ENCODE measurements at places on chromosomes 11 and 22.

- no peak for DNase-seq
Observed at GRCh38 chr11:59158206-59159068, 13.5 kb upstream of the DTX4 start.

- DNase-seq: no peak
Observed at GRCh38 chr11:18384157-18384641, 10.2 kb upstream of the LDHA start.

GRCh38 chr11:85913513-85913912 is 58.3 kb downstream of the CCDC83 start:
- DNase-seq: no peak

- no peak for DNase-seq
Observed at GRCh38 chr22:30855266-30855665, 113.3 kb downstream of the MORC2 start.

GRCh38 chr11:19680829-19681368 is 31.7 kb upstream of the NAV2 start:
- no peak for DNase-seq

GRCh38 chr11:31646216-31646615 is 136.6 kb downstream of the ELP4 start:
- DNase-seq: no peak

DNA sequence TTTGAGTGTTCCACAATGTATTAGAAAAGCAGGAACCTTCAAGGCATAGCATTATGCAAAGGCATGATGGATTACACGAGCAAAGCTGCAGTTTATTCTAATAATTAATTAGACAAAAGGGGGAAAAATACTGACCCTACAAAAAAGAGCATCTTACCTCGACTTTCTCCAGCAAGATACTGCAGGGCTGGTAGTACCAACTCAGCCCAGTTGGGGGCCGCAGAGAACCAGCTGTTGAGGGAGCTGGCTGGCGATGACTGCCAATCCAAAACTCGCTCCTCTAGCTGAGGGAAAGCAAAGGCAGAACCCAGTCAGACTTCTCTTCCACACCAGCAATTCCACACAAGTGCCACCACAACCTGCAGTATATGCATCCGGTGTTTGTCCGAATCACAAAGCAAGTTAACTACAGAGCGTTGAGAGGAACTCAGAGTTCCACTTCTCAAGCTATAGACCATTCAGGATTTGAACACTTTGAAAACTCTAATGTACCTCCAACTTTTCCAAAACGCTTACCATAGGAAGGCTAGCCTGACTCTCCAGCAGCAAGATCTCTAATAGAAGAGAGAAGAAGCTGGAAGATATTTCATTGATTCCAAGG is 13.7 kb downstream of the NFRKB start:
- DNase-seq: peak; percentile 45

DNA sequence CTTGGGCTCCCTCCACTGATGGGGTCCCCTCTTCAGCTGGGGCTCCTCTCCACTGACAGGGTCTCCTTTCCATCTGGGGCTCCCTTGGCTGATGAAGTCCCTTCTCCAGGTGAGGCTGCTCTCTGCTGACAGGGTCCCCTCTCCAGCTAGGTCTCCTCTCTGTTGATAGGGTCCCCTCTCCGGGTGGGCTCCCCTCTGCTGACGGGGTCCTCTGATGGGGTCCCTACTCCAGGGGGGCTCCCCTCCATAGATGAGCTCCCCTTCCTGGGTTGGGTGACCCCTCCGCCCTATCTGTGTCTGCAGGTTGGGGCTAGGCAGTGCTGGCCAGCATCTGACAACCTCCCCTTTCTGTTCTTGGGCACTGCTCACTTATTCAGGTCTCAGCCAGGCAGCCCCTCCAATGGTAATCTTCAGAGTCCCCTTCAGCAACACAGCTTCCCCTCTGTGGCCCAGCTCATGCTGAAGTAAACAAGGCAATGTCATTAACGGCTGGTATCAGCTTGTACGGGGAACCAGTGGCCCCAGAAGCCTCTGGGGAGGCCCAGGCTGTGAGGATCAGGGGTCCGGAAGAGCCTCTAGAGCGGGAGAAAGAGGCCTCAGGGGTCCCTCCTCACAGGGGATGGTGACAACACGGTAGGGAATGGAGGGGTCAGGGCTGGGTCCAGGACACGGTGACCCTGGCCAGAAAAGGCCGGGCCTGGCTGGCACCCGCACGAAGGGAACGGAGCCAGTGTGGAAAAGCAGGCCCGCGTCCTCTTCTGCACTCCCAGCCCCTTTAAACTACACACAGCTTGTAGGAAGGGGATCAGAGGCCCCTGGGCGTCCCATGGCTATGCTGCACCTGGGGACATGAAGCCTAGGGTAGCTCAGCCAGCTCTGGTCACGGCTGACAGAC is 9.6 kb upstream of the CD81 start:
- no peak for DNase-seq

DNA sequence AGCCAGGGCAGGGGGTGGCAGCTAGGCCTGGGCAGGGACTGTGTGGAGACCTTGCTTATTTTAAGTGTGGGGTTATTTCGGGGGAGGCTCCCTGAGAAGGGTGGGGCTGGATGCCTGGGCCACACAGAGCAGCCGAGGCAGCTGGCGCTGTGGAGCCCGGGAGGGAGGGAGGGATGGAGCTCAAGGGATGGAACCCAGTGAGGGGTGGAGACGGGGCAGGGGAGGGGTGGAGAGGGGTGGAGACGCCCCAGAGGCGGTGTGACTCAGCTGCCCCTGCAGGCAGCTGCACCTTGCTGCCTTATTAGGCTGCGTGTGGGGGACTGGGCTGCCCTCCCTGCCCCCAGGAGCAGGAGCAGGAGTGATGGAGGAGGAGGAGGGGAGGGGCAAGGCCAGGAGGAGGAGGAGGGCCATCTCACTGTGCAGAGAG is 9.8 kb upstream of the TSSC4 start:
- DNase-seq: no peak

DNA sequence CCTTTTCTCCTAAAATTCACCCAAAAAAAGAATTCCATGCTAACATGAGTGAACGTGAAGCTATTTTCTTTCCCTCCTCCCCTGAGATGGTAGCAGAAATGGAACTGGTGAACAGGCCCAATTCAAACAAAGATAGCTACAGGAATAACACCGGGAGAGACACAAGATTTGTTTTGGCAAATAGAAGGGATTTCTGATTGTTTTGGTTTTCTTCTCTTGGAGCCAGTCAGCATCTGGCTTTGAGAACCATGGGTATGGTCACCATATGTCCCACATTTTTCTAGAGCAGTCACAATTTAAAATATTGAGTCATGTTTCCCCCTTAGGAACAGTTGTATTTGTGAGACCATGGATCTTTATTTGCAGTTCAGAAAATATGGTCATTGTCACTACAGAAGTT is 214.1 kb downstream of the FAM76B start:
- no peak for DNase-seq

GRCh38 chr22:20940186-20940651 is 23.0 kb downstream of the CRKL start:
- DNase-seq: no peak

GRCh38 chr11:34223021-34223813 is 117.8 kb downstream of the NAT10 start:
- no peak for DNase-seq

- no peak for DNase-seq
Observed at GRCh38 chr22:23563111-23563510, 17.0 kb downstream of the IGLL1 start.

DNA sequence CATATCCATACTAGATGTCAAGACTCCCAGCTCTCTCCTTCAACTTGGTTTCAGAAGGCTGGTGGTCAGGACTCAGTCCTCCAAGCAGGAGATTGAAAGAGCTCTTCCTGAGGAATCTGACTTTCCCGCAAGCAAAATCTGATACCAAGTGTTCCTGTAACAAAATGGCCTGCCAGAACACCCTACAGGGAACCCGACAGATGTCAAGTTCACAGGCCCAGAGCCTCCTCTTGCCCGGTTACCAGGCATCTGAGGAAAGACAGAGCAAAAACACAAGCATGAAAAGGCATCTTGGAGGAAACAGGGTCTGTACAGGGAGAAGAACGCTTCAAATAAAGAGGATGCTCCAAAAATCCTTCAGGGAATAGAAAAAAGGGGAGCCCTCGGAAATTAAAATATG is 8.7 kb upstream of the KCNJ5 start:
- DNase-seq: no peak

- no peak for DNase-seq
Observed at GRCh38 chr11:3674189-3674588, 3.0 kb upstream of the CHRNA10 start.

DNA sequence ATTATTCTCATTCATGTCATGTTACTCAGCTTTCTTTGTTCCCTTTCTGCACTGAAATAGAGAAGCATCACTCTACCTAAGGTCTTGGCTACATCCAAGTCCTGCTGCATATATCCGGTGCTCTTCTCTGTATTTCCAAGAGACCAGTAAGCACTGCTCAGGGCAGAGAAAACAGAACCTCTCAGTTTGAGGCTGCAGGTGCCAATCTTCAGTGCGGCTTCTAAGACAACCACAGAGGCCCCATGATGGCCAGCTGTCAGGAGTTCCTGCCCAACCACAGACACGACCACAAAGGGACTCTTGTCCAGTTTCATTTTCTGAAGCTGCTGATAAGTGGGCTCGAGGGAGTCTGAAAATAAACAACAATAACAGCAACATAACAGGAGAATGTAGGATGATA is 378.4 kb upstream of the PITPNB start:
- DNase-seq: no peak

GRCh38 chr11:75147875-75148263 is 3.0 kb upstream of the SLCO2B1 start:
- no peak for DNase-seq

- DNase-seq: no peak
Observed at GRCh38 chr11:77665240-77665965, 27.8 kb upstream of the CLNS1A start.

GRCh38 chr11:12007769-12008737 is at the start of gene DKK3:
Gene DKK3 (minus strand): TSS chr11:12008626. CDS start chr11:12008582, 44 bp downstream.
- DNase-seq: no peak

DNA sequence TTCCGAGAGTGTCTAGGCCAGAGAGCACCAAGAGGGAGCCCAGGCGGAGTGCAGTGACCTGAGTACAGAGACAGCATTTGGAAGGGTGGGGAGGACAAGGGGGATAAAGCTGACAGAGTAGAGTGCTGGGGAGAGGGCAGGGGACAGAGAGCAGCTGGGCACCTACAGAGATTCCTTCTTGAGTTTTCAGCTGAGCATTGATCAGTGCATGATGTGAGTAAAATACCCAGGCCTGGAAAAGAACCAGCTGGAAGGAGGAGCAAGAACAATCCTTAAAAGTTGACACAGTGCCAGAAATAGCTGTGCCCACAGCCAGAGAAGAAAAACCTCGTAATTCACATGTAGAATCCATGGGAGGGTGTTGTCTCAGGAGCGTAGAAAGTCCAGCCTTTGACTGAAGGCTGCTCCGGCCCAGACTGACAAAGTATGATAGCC is 33.9 kb upstream of the PANX2 start:
- no peak for DNase-seq

DNA sequence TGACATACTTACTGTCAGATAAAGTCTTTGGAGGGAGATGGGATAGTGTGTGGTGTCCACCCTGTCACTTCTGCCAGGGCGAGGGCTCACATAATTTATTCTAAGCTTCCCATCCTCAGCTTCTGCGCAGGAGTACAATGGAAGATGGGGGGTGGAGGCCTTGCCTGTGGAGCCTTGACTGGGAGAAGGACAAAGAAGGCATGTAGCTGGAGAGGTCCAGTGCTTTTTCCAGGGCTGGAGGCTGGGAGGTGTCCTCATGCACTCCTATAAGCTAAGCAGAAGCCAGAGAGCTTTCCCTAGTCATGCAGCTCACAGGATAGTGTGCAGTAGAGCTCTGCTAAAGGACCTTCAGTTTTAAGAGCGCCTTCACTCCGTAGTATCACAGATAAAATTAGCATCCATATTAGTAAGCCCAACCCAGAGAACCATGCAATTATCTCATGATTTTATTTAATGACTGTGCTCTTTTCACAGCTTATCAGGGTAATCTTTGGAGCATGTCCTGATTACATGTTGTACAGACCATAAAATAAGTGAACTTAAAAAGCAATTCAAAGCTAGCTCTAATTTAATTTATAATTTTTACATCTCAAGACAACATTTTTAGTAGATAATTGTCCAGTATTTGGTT is 148.3 kb downstream of the TEAD1 start:
- DNase-seq: no peak

DNA sequence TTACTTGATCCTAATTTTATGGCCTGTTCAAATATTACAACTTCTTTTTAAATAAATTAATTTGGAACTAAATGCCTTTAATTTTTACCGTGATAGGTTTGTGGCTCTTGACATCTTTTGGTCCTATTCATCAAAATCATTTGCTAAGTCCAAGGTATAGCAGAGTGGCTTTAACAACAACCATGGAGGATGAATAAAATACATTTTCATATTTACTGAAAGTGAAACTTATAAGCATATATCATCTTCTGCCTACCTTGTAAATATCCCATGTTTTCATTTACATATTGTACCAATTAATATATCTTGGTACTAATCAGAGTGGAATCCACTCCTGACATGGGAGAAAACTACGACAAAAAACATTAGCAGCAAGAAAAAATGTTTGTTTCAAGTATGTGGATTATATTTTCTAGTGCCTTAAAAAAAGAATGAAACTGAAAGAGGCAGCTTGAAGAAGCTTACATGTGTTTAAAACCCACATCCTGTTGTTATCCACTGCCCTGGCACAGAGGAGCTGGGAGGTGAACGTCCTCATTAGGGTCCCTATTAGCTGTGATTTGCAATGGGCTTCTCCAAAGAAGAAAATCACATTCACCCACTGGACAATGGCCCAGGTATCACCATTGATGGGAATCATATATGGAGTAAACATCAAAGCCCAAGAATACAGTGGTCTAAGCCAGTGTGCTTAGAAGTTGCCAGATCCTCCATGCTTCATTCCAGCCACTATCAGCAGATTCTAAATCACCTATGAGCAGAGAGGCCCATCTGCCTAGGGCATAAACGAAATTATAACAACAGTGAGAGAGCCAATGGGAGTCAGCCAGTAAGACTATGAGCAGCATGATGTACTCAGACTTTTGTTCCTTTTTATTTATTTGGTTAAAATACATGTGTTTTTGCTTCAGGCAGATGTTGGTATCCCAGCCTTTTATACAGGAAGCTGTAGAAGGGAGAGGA is 84.7 kb downstream of the MAML2 start:
- DNase-seq: peak; percentile 25

- DNase-seq: no peak
Observed at GRCh38 chr11:34632105-34632791, 11.4 kb downstream of the EHF start.

DNA sequence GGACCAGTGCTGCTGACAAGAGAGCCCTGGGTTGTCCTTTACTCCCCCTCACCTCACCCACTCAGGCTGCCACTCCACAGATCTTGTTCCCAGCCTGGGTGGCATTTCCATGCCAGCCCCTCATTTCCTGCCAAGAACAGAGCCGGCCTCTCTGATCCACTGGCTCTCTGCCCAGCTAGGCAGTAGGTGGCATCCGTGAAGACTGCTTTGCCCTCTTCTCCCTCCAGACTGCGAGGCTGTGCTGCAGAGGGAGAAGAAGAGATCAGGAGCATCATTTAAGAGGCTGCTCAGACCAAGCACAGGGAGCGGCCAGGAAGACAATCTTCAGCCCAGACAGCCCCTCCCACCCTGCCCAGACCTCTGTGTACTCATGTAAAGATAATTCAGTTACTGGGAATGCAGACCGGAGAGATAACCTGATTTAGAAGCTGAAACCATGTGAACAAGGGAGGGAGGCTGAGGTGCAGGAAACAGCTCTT is 126.9 kb upstream of the NCAM1 start:
- DNase-seq: no peak
